ENCODE measurements at places on chromosomes 16 and 17.

GRCh38 chr17:38970804-38971203 lies 3.6 kb upstream of the FBXO47 start:
- DNase-seq, result no peak

GRCh38 chr16:85733839-85734170 lies 17.1 kb downstream of the C16orf74 start:
- no peak for DNase-seq

- no peak for DNase-seq
These were observed 491.0 kb upstream of the CDH5 start for GRCh38 chr16:65875381-65876055.

- no peak for DNase-seq
These were observed 37.1 kb downstream of the KNOP1 start for GRCh38 chr16:19680881-19681340.

- no peak for DNase-seq
These were observed 52.5 kb downstream of the NFAT5 start for GRCh38 chr16:69618307-69618706.

DNA sequence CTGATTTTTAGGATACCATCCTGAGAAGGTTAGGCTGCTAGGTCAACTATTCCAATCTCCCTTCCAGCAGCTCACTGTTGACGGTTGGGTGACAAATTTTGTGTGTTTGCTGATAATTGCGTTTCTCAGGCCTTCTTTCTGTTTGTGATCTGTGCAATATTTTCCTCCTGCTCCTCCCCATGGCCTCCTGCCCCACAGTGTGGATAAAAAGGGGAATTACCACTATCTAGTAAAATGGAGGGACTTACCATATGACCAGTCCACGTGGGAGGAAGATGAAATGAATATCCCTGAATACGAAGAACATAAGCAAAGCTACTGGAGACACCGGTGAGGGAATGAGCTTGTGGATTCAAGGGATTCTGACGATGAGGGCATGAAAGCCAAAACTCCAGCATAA lies 9.2 kb downstream of the CHD3 start:
- peak; percentile 44 for DNase-seq

- DNase-seq, result no peak
These were observed 23.9 kb upstream of the CAPNS2 start for GRCh38 chr16:55542459-55543082.
